ENCODE measurements at places on chromosomes 3 and 15. TPM values are rescaled to one million over a fixed set of nuclear protein-coding genes. Genes with fewer than 3 reads are reported as not detected.

MUC20 gene
- total RNA-seq = not detected

GRCh38 chr3:25468866-25469319 lies 40.8 kb downstream of the RARB start:
- no peak for DNase-seq

KNG1 gene
- total RNA-seq = not detected

ABCC5 gene
- total RNA-seq = 7.9 TPM

DNA sequence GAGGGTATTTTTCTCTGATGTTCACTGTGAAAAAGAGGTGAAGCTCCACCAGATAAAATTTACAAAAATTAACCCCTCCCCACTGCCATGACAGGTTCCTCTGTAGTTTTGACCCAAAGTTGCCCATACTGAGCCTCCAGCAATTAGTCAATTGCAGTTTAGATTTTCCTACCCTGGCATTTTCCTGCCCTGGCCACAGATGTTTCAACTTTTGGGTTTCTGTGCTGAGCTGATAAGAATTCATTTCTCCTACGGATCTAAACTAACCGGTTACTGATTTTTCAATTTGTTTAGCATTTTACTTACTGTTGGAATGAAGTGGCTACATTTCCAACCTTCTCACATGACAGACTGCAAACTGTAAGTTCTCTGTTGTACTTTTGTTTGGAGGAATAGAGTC lies 1346.1 kb upstream of the EPHA6 start:
- DNase-seq = no peak

SLC22A14 gene
- not detected for total RNA-seq

DNA sequence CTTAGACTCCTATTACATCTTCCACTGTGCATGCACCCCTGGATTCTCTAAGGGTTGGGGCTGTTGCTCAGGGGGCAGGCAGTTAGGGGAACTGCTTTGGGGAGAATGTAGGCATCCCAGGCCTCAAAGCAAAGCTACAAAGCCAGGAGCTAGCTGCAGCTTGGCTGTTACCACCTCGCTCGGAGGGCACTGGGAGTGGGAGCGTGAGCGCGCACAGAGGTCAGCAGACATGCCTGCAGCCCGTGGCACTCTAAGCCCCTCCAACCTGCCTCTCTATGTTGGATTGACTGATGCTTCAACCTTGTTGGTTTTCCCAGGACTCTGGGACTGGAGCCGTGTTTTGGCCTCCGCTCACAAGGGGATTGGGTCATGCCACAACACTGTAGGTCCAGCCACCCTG lies 69.8 kb downstream of the CPN2 start:
- no peak for DNase-seq

- no peak for DNase-seq
Observed at GRCh38 chr3:98361289-98361688, 7.6 kb downstream of the OR5K4 start.

DNA sequence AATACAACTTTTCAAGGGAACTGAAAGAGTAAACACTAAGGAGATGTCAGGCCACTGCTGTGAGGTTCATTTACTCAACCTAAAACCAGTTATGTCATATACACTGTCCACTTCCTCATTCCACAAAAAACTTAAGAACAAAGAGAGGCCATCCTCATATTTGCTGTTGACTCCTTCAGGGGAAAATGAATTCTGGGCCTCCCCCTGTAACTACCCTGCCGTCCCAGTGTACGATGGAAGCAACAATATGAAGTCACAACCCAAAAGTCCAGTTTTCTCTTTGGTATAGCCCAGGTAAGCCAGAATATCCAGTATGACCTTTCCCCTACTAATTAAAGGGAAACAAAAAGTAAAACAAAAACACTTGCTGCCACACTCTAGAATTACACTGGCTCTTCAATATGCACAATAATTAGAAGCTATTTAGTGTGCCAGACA lies 16.2 kb downstream of the CEP152 start:
- DNase-seq = no peak

DNA sequence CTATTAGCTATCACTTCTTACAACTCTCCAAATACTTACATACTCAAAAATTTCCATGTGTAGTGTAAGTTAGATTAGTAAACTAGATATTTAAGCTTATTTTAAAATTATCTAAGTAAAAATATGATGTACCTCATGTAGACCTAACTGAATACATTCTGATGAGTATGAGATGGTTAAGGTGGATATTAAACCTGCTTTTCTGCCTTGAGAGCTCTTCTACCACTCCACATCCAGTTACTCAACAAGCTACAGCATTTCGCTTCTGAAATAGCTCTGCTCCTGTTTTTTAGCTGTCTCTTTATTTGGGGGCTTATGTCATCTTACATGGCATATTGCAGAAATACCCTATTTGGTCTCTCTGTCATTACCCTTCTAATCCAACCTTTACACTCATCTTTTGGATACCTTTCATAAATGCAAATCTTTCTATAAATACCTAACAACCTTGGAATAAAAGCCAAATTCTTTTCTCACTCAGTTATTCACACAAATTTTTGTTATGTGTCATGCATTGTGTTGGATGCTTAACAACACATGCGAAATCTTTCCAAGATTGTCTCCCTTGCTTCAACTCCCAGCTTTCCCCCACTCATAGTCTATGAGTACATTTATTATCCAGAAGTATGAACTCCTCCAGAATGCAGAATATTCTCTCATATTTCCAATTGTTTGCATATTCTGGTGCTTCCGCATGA lies 92.0 kb downstream of the ALCAM start:
- DNase-seq = no peak

GRCh38 chr3:74661672-74662071 lies 47.2 kb upstream of the CNTN3 start:
- DNase-seq = no peak

Measured in MG63 (cell line).